NCI-H226 (cell line): ENCODE measurements at places on chromosomes 5 and 9.
A peak's percentile ranks its signal among the peaks of the same experiment; 100 is the strongest.

DNA sequence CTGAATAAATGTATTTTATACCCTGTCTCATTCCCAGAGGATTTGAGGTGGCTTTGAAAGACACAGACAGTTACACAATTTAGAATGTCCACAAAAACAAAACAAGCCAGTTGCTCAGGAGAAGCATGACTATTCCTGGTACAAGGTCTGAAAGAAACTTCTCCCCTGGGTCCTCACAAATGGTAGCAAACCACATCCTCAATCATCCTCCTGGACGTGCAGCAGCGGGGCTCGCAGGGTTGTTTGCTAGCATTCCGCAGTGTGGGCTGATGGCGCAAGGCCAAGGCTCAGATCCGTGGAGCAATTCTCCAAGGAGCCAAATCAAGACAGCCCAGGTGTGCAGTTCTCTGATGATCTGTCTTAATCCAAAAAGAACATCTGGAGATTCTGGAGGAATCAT, 210.3 kb downstream of the ACTL7B start:
- no peak for DNase-seq

GRCh38 chr5:187617-188451, 3.5 kb upstream of the LRRC14B start:
- no peak for DNase-seq

DNA sequence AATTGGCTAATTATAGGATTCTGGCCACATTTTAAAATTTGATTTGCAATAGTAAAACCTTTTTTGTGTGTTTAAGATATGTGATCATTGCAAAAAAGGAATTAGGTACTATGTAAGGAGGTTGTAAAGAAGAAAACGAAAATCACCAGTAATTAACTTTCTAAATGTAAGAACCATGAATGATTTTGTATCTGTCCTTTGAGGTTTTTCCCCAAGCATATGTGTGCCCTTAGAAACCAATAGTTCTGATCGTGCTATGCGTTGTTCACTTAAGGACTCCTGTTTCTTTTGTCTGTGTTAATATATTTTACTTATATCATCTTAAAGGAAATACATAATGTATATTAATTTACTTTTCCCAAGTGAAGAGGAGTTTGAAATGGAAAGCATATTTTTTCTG, 410.2 kb downstream of the PSAT1 start:
- DNase-seq = no peak

DNA sequence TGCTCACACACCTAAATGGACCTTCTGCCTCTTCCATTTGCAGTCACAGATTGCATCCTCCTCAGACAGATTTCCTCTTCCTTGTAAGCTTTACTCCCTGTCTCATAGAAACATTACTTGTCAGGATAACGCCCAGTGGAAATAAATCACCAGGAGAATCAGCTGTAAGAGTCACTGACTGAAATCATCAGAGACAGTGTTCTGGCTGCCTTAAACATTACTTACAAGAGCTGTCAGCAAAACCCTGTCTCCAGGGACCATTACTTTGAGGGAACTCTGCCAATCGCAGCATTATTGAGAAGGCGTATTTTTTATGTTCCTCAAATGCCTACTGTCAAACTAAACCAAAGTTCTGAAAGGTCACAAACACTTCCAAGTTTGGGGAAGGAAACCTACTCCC, 5.9 kb downstream of the DPYSL3 start:
- peak; percentile 20 for DNase-seq

- DNase-seq = peak; percentile 30
Observed at GRCh38 chr5:14902826-14903560, 31.4 kb upstream of the ANKH start.

GRCh38 chr9:16266648-16267276, 603.7 kb downstream of the BNC2 start:
- DNase-seq = no peak

GRCh38 chr5:122743261-122743660, 31.6 kb upstream of the SNX2 start:
- no peak for DNase-seq
